Aorta (tissue), 5 donors: ENCODE measurements at places on chromosomes 4 and X. TPM values are rescaled to one million over a fixed set of nuclear protein-coding genes. Genes with fewer than 3 reads are reported as not detected.

- H3K27ac ChIP-seq: peak overlapping the region; percentile 67
- H3K4me3 ChIP-seq: no peak overlapping the region
- DNase-seq: no peak
- peaks cover 3% of the 10 kb centered on the region for H3K4me1 ChIP-seq
These were observed 132.1 kb upstream of the PCDH18 start for GRCh38 chr4:137664416-137664815.

- no peaks in the 10 kb centered on the region for H3K4me1 ChIP-seq
- DNase-seq: no peak
- H3K36me3 ChIP-seq: no peaks in the 10 kb centered on the region
- H3K27ac ChIP-seq: no peak overlapping the region
- H3K27me3 ChIP-seq: no peaks in the 10 kb centered on the region
These were observed 129.0 kb upstream of the KCNIP4 start for GRCh38 chr4:22077571-22077970.

Gene SASH3
- total RNA-seq: 16.1 TPM

Gene IL1RAPL1
- 0.26 TPM for total RNA-seq

Gene PFKFB1
- 0.39 TPM for total RNA-seq
